ENCODE measurements at places on chromosomes 2 and 18.

GRCh38 chr18:38847326-38847725 is 1281.7 kb upstream of the CELF4 start:
- no peak for DNase-seq

- no peak for DNase-seq
Measured at GRCh38 chr18:70072678-70073077, 125.0 kb upstream of the CD226 start.

GRCh38 chr2:25991965-25992364 is 9.7 kb upstream of the KIF3C start:
- no peak for DNase-seq

DNA sequence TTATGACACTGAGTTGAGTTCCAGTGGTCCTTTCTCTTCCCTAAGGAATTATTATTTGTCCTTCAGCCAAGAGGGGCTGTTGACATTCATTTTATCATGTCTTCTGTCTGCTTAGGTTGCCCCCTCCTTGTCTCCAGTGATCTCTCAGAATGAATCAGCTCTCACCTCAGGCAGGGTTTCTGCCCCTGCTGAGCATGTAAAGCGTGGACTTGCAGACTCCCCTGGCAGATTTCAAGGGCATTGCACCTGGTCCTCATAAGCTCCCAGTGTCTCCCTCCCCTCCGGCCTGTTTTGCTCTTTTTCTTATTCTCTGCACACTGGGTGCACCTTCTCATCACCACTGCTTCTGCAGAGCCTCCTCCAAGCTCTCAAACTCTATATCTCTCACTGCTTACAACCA is 188.4 kb downstream of the KCNS3 start:
- no peak for DNase-seq

DNA sequence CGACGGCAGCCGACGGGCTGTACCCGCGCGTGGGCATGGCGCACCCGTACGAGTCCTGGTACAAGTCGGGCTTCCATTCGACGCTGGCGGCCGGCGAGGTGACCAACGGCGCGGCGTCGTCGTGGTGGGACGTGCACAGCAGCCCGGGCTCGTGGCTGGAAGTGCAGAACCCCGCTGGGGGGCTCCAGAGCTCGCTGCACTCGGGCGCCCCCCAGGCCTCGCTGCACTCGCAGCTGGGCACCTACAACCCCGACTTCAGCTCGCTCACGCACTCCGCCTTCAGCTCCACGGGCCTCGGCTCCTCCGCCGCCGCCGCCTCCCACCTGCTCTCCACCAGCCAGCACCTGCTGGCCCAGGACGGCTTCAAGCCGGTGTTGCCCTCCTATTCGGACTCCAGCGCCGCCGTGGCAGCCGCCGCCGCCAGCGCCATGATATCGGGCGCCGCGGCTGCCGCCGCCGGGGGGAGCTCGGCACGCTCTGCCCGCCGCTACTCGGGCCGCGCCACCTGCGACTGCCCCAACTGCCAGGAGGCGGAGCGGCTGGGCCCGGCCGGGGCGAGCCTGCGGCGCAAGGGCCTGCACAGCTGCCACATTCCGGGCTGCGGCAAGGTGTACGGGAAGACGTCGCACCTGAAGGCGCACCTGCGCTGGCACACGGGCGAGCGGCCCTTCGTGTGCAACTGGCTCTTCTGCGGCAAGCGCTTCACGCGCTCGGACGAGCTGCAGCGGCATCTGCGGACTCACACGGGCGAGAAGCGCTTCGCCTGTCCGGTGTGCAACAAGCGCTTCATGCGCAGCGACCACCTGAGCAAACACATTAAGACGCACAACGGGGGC is 2.0 kb downstream of the SP9 start:
- DNase-seq, result peak; percentile 53

DNA sequence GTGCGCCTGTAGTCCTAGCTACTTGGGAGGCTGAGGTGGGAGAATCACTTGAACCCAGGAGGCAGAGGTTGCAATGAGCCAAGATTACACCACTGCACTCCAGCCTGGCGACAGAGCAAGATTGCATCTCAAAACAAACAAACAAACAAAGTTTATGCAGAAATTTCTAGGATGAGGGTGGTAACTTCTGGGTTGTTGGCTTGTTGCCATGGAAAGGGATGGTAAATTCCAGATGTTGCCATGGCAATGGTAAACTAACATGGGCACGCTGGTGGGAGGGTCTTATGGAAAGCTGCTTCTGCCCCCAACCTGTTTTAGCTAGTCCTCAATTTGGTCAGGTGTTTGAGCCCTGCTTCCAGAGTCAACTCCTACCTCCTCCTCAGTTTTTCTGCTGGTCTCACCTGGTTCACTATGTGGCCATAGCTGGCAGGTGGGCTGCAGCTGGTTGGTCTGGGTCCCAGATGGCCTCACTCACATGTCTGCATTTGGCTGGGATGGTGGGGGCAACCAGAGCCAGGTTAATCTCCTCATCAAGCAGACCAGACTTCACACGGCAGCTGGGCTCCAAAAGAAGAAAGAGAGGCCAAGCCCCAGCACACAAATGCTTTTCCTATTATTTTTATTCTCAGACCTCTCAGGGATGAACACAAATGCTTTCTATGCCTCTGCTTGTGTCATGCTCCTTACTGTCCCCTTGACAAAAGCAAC is 26.6 kb upstream of the TEX44 start:
- DNase-seq, result no peak

DNA sequence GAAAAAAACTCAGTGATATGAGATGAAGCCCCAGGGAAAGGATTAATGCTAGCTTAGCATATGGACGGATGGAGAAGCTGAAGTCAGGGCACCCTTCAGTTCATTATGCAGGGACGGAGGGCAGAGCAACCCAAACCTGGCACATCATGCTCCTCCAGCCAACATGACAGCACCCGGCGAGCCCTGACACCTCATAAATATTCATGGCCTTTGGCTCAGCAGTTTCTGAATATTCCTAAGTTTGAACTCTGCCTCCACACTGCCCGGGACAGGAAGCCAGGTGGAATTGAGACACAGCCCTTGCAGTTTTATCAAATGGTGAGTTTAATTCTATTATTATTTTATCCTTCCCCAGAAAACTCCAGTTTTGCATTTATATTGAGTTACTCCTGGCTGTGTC is 87.3 kb upstream of the SH3BP4 start:
- no peak for DNase-seq

GRCh38 chr18:37476182-37476581 is 89.4 kb downstream of the CELF4 start:
- DNase-seq, result peak; percentile 12

DNA sequence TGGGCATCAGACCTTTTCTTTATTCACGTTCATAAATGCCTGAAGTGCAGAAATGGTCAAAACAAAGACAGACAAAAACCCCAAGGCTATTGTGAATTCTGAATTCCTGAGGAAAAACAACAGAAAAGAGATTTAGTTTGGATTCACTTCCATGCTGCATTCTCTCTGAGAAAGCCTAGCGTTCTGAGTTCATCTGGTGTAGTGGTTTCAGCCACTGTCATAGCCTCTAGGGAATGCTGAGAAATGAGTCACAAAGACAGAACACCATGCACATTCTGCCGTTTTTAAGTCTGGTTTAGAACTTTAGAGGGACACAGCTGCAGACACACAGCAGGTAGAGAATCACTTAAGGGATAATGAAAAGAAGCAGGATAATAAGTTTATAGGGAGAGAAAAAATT is 93.8 kb downstream of the LRP1B start:
- no peak for DNase-seq

- no peak for DNase-seq
Measured at GRCh38 chr2:170218456-170218855, 40.5 kb downstream of the MYO3B start.

GRCh38 chr18:37264956-37265355 is 300.6 kb downstream of the CELF4 start:
- no peak for DNase-seq

GRCh38 chr2:235162082-235162836 is 210.4 kb downstream of the SH3BP4 start:
- DNase-seq, result no peak

DNA sequence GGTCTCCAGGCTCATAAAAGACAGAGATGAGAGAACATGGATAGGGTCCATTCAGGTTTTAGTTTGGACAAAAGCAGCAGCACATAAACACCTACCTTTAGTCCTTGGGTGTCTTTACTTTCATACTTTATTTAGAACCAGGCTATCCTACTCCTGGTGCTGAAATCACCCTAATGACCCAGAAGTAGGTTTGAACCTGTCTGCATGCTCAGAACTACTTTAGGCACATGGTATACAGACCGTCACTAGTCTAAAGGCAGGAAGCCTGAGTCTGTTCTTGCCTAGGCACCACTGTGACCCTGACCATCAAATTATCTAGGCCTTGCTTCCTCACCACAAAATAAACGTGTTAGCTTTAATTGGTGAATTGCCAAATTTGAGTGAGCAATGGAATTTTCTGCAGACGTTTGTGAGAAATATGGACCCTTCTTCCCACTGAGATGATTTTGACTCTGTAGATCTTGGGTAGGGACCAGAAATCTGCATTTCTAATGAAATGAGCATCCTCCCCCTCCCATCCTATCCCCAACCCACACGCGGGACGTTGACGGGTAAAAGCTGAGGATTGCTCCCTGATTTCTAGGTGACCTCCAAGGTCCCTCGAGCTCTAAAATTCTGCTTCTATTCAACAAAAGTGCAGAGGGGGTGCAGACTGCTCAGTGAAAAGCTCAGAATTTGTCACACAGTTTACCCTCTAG is 75.1 kb downstream of the PLEKHM3 start:
- no peak for DNase-seq

DNA sequence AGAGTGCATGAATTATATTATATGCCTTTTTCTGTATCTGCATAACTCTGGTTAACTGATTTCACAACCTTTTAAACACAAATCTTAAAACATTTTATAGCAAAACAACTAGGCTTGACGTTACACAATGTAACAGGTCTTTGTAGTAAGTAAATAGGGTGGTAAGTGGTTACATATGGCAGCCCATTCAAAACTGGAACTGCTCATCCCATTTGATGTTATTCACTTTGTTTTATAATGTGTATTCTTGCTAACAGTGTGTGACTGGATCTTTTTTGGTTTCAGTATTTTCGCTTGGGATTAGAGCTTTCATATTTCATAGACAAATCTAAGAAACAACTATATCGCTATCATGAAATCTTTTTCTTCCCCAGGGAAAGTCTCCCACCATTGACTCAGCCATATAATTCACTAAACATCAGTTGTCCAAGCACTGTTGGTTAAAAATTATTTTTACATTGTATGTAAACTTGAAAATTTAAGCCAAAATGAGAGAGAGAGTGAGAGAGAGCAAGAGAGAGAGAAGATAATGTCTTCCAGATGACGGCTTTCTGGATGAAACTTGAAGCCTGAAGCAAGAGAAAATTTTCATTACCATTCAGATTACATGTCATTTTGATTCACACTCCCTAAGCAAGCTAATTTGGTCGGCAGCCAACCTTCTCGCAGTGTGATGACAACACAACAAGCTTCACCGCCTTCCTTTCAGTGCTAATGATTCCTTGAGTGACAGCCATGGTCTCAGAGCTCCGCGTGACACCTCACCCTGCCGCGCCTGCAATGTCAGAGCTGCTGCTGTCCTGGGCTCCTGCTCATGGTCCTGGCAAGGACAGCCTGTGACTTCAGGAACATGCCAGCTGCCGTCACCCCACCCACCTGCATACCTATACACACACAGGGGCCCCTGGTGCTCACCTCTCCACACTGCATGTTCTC is 946.9 kb upstream of the SOX11 start:
- DNase-seq, result no peak

DNA sequence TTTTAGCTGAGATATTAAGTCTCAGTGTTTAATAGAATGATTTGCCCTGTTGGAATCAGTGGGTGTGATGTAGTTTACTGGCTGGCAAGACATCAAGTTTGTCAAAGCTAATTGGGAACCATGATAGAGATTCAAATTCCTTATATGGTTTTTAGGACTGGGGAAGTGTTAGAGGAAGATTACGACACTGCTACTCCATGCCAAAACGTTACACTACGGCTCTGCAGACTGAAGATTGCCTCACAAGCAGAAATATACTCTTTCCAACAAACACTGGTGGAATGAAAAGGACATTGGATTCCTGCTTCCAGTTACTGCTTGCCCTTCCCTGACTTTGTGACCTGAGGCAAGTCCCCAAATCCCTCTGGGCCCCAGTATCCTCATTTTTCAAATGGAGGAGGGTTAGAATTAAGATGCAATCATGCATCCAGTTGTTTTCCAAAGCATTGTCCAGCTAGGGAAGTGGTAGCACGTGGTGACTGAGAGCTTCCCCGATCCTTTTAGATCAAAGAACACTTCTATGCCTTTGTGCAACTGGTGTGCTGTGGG is 147.6 kb downstream of the CDC42EP3 start:
- no peak for DNase-seq

DNA sequence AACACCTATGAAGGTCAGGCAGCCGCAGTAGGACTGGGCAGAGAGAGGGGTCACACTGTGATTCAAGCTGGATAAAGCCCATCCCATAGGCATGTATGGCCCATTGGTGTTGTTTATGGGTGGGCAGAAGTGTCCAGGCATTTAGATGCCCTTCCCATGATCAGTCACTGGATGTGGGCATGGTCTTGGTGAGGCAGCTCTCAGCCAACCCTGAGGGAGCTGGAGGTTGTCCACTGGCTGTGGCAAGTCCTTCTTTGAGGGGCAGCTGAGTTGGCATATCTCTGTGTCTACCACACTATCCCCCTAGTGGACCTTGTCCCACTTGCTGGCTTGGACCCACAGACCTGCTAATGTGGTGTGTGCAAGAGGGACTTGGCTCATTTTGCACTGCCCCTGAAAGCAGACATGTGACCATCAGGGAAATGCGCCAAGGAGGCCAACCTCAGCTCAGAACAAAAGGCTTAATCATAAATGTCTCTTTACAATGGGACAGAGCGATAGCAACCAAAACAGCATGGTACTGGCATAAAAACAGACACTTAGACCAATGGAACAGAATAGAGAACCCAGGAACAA is 82.0 kb downstream of the TMEM17 start:
- DNase-seq, result no peak

- DNase-seq, result no peak
Measured at GRCh38 chr2:224986477-224986876, 55.8 kb downstream of the DOCK10 start.

GRCh38 chr2:238220274-238220891 is 16.9 kb upstream of the ILKAP start:
- no peak for DNase-seq

DNA sequence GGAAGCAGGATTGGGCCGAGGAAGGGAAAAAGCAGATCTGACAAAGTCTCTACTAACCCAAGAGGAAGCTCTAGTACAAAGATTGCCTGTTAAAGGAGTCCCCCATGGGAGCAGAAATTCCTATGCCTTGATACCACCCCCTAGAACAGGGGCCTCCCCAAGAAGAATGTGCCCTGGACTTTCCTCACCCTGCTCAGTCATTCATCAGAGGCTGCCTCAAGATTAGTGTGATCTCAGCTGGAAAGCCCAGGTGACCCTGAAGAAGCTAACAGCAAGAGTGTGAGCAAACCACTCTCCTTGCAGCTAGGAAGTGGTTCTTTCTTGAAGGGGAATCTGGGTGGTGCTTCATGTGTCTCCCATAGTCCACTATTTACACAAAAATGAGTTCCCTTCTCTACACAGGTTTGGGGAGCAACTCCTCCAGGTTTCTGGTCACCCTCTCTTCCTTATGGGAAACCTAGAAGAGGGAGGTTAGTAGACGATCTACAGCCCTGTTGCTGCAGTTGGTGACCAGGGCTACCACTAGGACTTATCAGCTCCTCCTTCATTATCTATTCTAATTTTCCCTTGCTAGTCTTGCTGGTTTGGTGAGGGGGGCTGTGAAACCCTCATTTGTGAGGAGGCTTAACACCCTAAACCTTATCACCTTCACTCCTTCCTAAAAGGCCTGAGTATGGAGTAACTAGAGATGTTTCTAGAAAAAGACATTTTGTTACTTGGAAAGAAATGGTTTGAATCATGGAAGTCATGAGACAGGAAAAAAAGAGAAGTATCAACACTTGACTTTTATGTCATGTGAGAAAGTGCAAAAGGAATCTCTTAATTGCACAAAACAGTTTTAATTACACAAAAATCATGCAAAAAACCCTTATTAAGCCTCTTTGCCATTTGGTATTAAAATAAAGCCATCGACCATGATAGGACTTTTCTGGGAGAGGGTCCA is 2.9 kb upstream of the WDR7 start:
- DNase-seq, result no peak

All from activated naive CD8-positive, alpha-beta T cell treated with anti-CD3 and anti-CD28 coated beads, Interleukin-2, amount 50 U/mL, for 24 hours (primary cell).